D721Med (cell line): ENCODE measurements at places on chromosomes 1 and 21.
A peak's percentile ranks its signal among the peaks of the same experiment; 100 is the strongest.

DNA sequence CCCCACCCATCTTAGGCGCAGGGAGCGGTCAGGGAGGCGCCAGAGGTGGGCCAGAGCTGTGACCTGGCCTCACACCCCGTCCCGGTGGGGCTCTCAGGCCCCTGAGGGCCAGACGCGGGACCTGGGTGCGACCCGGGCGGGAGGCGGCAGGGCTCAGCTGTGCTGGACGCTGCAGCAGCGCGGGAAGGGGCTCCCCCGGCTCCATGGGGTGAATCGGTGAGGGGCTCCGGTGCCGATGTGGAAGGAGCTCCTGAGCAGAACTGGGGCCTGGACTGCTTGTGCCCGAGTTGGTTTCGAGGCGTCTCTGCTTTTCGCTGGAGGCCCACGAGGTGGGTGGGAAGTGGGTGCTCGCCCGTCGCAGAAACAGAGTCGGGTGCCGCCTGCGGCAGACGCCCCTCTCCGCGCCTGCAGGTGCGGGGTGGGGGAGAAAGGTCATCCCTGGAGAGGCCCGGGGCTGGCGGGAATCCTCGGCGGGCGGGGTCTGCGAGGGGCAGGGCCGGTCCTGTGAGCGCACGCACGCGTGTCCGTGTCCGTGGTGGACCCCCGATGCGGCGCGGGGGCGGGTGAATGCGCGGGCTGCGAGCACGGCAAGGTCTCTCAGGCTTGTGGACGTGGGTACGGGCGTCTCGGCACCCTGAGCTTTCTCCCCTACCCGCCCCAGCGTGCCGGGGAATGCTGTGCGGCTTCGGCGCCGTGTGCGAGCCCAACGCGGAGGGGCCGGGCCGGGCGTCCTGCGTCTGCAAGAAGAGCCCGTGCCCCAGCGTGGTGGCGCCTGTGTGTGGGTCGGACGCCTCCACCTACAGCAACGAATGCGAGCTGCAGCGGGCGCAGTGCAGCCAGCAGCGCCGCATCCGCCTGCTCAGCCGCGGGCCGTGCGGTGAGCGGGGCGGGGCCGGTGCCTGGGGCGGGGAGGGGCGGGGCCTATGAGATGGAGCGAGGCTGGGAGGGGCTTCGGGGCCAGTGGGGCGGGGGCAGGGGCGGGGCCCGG lies 20.4 kb downstream of the AGRN start:
- DNase-seq, result peak; percentile 71

GRCh38 chr1:59678493-59679228 lies 136.1 kb upstream of the HOOK1 start:
- DNase-seq, result no peak

DNA sequence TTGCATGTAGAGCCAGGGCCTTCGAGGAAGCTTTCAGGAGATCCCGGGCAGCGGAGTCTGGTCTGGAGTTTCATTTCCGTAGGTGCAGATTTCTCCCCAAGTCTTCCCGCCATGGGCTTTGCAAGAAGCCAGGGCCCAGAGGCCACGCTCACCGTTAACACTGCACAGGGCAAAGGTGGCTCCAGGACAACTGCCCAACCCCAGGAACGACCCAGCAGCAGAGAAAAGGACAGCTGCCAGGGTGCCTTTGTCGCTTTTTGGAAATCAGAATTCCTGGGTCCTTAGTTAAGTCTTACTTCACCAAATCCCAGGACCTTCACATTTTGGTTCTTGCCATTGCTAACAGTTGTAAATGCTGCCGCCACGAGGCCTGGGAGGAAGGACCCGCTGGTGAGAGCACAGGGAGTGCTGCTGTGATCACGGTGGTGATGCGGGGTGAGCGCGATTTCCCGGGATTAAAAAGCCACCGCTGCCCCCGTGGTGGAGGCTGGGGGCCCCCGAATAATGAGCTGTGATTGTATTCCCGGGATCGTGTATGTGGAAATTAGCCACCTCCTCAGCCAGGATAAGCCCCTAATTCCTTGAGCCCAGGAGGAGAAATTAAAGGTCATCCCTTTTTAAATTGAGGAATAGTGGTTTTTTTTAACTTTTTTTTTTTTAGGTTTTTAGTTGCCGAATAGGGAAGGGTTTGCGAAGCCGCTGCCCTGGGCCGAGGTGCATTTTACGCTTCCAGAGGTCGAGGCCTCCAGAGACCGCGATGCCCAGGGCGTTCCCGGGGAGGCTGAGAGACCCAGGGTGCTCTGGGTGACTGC lies 8.2 kb downstream of the SIM2 start:
- DNase-seq, result no peak

- DNase-seq, result no peak
These were observed 210.6 kb downstream of the PBX1 start for GRCh38 chr1:164769486-164770130.

DNA sequence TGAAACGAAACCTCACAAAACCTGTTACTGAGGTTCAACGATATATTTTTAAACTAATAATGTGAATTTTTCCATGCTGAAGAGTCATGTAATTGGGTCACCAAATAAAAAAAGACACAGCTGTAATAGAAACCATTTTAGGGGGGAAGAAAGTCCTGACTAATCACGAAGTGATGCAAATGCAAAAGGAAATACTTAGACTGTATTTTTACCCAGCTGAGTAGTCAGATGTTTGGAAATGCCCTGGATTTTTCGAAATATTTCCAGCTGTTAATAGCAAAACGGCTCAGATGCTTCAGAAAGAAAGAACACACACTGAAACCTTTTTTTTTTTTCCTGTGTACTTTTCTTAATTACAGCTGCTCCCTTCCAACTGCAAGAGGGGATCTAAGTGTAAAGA lies 210.3 kb downstream of the SETD4 start:
- DNase-seq, result no peak

- DNase-seq, result peak; percentile 87
These were observed at the start of gene TLR5 for GRCh38 chr1:223142795-223143536. TSS of gene TLR5 (minus strand) at chr1:223143248. CDS start at chr1:223113031, 30,217 bp downstream.

GRCh38 chr21:38948377-38949069 lies 142.8 kb downstream of the ETS2 start:
- no peak for DNase-seq

GRCh38 chr1:6581561-6582305 lies 1.9 kb downstream of the ZBTB48 start:
- no peak for DNase-seq

- no peak for DNase-seq
These were observed 80.1 kb upstream of the ZC3H11B start for GRCh38 chr1:219692981-219693380.

DNA sequence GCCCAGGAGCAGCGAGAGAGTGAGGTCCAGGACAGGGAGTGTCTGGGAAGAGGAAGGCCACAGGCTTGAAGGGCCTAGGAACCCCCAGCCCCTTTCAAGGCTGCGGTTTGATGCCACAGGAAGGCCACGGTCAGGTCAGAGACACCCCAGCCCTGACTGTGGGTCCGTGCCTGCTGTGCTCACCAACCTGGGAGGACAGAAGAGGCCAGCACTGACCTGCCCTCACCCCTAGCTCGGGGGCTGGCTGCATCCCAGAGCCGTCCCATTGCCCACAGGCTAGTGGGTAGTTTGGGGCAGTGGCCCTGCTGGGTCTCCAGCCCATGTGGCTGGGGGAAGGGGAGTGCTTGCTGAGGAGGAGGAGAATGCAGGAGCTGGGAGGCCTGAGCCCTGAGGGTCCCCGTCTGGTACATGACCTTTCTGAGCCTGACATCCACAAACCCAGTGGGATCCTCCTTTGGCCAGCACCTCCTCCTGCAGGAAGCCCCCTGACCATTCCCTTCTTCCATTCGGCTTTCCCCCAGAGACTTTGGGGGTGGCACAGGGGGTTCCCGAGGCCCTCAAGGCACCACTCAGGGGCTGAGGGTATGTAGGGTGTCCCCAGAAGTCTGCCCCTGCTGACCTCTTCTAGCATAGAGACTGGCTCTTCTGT lies 54.3 kb downstream of the WNT9A start:
- no peak for DNase-seq

- DNase-seq, result no peak
These were observed 67.9 kb downstream of the CACNA1E start for GRCh38 chr1:181551249-181551648.

- DNase-seq, result no peak
These were observed 933 bp upstream of the FTCD start for GRCh38 chr21:46156378-46156645.

DNA sequence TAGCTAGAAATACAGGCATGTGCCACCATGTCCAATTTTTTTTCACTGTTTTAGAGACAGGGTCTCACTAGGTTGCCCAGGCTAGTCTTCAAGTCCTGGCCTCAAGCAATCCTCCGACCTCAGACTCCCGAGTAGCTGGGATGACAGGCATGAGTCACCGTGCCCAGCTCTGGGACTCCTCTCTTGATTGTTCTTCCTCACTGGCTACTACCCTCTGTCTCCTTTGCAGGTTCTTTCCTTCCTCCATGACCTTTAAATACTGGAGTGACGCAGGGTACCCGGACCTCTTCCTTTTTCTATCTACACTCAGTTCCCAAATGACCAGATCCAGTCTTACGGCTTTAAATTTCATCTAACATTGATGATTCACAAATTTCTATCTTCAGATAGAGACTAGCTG lies 34.9 kb downstream of the ASH1L start:
- no peak for DNase-seq

GRCh38 chr1:63327417-63328054 lies 5.2 kb downstream of the FOXD3 start:
- DNase-seq, result no peak

DNA sequence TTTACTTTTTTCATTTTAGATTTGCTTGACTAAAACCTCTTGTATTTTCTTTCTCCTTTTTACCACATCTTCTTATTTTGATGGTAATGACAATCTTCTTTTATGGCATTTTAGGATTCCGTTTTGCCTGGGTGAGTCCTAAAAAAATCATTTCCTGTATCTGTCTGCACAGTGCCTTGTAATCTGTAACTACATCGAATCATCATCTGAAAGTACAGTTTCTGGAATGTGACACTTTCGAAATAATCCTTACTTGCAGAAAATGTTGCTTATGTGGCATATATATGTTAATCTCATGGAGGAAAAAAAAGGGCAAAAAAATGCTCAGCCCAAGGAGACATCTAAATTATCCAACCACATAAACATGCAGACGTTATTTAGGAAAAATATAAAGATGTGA lies 29.0 kb downstream of the GREM2 start:
- no peak for DNase-seq

DNA sequence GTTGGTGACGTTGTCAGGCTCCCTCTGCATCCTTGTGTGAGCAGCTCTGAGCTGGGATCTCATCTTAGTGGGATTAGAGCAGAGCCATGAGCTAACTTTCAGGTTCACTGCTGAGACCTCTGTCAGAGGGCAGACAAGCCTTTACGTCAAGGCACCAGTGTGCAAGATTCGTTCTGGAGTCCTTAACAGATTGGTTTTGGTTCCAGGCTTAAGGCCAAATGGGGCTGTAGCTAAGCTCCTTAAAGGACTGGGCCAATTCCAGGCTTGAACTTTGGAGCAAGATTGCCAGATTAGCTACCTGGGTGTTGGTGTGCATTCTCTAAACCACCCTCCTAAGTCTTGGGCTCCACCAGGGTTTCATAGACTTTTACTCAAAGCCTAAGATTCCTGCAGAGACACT lies 52.6 kb upstream of the PDC start:
- DNase-seq, result no peak

- DNase-seq, result no peak
These were observed 119.6 kb upstream of the USP24 start for GRCh38 chr1:55334797-55335196.

DNA sequence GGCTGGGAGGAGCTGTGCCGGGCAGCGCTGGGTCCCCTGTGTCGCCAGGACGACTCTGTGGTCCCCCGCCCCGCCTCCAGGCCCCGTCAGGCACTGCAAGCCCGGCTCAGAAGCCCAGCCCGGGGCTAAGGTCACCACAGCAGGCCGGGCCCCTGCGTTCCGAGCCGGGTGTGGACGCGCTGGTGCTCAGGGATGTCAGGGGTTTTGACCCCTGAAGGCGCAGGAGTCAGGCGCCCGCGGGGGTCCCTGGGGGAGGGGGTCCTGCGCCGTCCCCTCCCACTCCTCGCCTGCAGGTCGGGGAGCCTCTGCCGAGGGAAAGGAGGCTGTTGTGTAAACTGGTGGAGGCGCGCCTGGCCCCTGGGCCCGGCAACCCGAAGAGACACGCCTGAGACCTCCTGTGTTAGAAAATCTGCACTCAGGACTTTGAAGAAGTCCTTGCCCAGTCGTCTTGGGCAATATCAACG lies 23.7 kb upstream of the TMEM54 start:
- DNase-seq, result no peak

DNA sequence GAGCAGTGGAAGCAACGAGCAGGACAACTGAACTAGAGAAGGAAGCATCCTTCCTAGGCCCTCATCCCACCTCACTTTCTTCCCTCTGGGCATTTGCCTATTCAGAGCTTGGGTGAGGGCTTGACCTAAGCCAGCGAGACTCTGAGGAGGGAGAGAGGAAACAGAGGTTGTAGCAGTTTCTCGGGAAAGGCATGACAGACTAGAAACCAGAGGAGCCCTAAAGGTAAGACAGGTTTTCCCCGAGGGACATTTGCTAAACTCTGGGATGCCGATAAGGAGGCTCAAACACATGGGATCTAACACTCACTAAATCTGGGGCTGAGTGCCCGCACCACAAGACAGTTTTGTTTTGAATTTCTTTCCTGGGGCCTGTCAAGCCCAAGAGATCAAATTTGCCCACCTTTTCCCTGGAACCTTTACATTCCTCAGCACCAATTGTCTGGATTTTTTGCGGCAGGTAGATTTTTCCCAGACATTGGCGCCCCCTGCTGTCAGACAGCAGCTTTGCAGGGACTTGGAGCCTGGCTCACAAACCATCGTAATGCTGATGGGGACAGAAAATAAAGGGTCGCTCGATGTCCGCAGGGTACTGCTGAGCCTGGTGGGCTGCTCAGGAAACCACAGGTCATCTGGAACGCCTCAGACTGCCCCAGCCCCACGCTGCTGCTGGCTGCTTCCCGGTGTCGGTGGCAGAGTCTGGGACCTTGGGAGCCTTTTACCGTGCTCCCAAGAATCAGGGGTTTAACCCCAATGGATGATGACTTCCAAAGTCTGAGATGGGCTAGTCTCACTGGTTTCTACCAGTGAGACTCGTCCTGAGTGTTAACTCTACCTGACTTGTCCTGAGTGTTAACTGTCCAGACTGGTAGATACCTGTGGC lies 23.4 kb upstream of the TSPAN2 start:
- no peak for DNase-seq

- DNase-seq, result no peak
These were observed 24.0 kb downstream of the TCEA3 start for GRCh38 chr1:23400324-23401114.

DNA sequence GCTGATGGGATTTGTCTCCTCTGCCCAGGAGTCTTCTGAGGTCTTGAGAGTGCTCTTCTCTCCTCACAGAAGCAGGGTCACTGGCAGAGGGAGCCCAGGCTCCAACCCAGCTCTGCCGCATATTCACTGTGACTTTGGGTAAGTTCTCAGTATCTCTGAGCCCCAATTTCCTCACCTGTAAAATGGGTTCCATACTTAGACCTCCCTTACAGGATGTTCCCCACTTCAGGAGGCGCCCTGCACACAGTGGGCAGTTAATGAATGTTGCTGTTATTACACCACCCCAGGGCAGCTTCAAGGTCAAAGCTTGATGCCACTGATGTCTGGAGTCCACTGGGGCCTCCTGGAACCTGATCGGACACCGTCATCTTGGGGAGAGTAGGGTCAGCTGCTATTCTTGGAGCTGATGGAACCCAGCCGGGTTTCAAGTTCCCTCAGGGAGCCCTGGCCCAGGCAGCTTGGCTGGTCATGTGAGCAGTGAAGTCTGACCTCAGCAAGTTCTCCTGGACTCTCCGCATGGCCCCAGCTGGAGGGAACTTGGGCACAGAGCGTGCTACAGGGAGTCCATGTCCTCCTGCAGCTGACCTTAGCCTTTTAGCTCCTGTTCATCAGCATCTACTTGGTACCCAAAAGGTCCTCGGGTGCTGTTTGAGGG lies 21.8 kb downstream of the COA7 start:
- DNase-seq, result no peak
